ENCODE measurements at places on chromosomes 11 and 22.

GRCh38 chr11:36019005-36019596 lies 75.2 kb downstream of the LDLRAD3 start:
- no peak for DNase-seq

DNA sequence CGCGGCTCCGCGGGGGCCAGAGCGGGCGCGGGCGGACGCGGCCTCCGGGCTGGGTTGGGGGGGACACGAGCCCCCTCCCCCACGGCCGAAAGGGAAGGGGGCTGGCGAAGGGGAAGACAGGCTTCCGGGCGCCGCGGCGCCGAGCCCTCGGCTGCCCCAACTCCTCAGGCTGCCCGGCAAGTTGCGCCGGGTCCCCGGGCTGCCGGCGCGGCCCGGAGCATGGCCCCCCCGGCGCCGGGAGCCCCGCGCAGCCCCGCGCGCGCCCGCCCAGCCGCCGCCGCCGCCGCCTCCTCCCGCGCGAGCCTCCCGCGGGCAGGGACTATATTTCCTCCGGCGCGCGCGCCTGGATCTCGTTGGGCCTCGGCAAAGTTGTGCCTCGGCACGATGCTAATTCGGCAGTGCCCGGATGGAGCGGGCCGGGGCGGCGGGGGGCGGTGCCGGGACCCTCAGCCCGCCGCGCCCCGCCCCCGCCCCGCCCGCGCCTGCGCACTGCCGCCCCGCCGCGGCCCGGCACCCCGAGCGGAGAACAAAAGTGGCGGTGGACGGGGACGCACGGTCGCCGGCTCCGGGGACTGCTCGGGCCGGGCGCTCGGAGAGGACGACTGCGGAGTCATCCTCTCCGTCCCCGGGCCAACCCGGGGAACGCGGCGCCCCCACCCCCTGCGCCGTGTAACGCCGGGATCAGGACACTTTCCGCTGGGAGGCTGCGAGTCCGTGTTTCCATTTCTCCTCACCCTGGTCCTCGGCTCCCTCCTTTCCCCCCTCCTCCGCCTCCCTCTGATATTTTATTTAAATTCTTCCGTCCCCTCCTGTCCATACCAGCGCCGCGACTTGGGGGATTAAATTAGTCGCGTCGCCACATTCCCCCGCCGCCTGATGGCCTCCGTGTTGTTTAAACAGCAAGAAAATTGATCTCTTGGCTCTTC lies at the start of gene PHF21B:
Gene PHF21B, minus strand, starts transcription at position 400 of the 926 bp plus-strand sequence. CDS start 456 bp downstream, outside the sequence.
- DNase-seq, result peak; percentile 94

- no peak for DNase-seq
Observed at GRCh38 chr11:32613500-32614151, 30.0 kb downstream of the EIF3M start.

GRCh38 chr11:121039971-121040613 lies 16.2 kb downstream of the TBCEL start:
- DNase-seq, result peak; percentile 46

DNA sequence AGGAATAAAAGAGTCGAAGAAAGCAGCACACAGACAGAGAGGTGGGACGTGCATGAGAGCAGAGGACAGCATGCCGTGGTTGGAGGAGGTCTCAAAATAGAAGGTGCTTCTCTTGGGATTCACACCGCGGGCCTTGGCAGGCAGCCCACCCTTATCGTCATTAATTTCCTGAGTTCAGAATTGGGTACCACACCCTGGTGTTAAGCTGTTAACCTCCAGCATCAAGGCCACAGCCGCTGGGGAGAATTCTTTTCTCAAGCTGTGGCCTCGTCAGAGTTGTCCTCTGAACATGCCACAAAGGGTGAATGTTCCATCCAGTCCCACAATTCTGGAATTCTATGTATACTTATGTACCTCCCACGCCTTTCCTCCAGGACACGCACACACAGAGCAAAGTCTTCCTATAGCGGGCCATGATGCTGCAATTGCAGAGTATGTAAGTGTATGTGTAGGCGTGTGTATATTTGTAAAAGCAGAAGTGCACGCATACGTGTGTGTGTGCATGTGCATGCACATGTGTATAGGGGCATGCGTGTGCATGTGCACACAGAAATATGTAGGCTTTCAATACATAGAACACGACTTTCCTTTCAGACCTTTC lies 39.0 kb downstream of the ADAMTS8 start:
- DNase-seq, result no peak

- DNase-seq, result peak; percentile 72
Observed at GRCh38 chr11:31487848-31488247, 21.6 kb downstream of the IMMP1L start.

All from GM23338 (cell line).